Nephron progenitor cell (in vitro differentiated cells): ENCODE measurements at places on chromosomes 2 and 18.

- no peak for DNase-seq
Observed at GRCh38 chr2:200442471-200442870, 67.4 kb downstream of the KCTD18 start.

- DNase-seq = peak; percentile 3
Observed at GRCh38 chr2:240921311-240921994, 15.3 kb downstream of the CROCC2 start.

GRCh38 chr2:218060118-218060517 lies 8.9 kb upstream of the RUFY4 start:
- DNase-seq = no peak

DNA sequence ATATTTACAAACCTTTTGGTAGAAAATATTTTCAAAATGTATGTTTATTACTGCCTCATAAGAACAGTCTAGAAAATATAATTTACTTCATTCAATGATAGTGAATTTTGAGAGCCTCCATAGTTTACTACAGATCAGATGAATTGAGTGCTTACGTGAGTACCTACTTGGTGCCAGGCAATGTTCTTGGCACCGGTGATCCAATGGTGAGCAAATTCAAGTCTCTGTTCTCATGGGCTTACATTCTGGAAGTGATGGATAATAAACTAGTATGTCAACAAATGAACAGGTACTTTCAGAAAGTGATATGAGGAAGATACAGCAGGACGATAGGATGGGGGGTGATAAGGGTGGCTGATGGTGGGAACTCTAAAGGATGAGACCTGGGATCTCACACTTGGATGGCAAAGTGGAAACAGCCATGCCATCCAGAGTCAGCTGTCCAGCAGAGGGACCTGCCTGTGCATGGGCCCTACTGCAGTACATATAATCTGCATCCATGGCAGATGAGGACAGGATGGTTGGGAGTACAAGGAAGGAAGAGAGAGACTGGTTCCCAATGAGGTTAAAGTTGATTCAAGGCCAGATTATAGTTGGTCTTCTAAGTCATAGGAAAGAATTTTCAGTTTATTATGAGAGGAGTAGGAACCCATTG lies 277.0 kb downstream of the NEDD4L start:
- no peak for DNase-seq

DNA sequence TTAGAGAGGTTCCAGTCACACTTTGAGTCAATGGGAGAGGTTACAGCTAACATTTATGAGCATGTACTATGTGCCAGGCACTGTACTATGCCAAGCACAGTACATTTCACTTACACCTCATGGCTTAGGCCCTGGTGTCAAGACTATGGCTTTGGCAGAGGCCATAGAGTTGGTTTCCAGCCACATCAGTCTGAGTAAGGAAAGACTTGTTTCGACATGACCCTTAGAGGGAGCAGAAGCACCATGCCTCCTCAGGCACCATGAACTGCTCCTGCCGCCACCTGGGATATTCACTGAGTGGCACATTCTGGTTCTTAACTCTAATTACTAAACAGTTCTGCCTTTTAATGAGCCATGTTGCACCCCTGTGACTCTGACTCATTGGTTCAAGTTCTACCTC lies 12.7 kb downstream of the DGUOK start:
- no peak for DNase-seq

DNA sequence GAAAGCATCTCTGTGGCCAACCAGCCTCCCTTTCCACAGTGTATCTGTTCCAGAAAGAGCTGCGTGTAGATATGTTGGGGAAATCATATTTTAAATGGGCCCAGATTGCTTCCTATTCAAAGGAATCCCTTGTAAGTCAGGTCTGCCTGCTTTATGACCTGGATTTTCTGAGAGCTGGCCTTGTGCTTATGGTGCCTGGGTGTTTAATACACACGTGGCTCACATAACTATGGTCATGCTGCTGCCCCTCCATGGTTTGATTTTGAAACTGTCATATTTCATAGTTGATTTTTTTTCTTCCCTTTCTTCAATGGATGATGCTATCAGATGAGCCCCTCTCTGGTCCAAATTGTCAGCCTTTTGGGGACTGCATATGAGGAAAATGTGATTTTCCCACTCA lies 111.5 kb upstream of the CNGA3 start:
- DNase-seq = no peak

GRCh38 chr18:48673456-48673852 lies 134.6 kb downstream of the CTIF start:
- DNase-seq = no peak
